ENCODE measurements at places on chromosomes 12 and 14.

GRCh38 chr12:120214626-120215356, 13.9 kb upstream of the RPLP0 start:
- DNase-seq, result no peak

GRCh38 chr12:79366374-79366773, 324.4 kb downstream of the PAWR start:
- DNase-seq, result no peak

DNA sequence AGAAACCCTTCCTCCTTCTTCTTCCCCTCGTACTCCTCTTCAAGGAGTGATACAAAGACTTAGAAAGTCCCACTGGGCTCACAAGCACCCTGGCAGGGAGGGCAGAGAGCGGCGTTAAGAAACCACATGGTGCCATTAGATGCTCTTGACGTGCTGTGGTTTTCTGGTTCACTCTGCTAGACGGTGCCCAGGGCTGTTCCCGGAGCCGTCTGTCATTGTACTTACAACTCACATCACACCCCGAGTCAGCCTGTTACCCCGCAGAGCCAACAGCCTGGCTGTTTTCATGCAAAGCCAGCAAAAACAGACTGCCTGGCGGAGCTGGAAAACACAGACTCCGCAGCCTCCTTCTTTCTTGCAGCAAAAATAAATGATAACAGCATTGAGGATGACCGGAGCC, 232.6 kb upstream of the TBX3 start:
- no peak for DNase-seq

GRCh38 chr12:43655586-43655985, 103.0 kb downstream of the PUS7L start:
- DNase-seq, result no peak

DNA sequence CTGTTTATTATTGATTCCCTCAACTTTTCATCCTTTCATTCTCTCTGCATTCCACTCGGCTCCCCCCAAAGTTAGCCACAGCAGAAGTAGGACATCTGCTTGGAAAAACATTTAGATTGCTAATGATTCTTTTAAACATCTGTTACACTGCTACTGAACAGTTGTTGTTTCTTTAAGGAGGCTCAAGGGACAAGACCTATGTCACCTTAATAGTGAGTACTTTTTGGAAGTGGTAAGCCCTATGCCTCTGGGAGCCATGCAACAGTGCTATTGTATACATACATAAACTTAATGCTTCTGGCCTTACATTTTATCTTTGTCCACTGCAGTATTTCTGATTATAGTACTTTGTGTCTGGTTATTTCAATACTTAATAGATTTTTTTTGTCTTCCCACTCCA, 628.2 kb upstream of the FOXG1 start:
- no peak for DNase-seq

- no peak for DNase-seq
Measured at GRCh38 chr12:127063339-127064072, 1203.5 kb upstream of the TMEM132C start.

DNA sequence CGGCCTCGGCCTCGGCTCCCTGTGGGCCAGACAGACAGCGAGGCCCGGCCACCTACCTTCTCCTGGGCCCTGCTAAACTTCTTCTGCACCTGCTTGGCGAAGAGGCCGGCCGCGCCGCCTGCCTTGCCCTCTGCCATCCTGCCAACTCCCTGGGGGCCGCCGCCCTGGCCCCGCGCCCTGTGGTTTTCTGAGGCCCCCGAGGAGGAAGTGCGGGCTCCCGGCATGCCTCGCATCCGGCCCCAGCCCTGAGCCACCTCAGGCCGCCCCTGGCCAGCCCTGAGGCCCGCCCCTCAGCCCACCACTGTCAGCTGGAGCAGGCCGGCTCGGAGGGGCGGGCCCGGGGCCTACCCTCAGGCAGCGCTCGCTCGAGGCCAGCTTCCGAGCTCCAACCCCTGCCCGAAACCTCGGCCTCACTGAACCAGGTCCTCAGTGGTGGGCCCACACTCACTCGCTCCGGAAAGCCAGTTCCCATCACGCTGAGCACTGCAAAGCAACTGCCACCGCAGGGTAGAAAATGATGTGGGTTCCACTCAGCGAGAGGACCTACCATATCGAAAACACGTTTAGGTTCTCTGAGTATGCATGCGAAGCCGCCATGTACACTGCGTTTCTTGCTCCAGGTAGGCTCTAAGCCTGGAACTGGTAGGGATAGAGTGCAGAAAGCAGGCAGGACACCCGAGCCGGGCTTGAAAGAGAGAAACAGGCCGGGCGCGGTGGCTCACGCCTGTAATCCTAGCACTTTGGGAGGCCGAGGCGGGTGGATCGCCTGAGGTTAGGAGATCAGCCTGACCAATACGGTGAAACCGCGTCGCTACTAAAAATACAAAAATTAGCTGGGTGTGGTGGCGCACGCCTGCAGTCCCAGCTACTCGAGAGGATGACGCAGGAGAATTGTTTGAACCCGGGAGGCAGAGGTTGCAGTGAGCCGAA, at the start of gene BIN2:
BIN2 (minus strand) TSS at position 209 of the 930 bp plus-strand sequence; CDS start at position 137, 72 bp downstream.
- DNase-seq, result peak; percentile 88

GRCh38 chr12:24997970-24998582, 49.2 kb upstream of the BCAT1 start:
- DNase-seq, result peak; percentile 21

DNA sequence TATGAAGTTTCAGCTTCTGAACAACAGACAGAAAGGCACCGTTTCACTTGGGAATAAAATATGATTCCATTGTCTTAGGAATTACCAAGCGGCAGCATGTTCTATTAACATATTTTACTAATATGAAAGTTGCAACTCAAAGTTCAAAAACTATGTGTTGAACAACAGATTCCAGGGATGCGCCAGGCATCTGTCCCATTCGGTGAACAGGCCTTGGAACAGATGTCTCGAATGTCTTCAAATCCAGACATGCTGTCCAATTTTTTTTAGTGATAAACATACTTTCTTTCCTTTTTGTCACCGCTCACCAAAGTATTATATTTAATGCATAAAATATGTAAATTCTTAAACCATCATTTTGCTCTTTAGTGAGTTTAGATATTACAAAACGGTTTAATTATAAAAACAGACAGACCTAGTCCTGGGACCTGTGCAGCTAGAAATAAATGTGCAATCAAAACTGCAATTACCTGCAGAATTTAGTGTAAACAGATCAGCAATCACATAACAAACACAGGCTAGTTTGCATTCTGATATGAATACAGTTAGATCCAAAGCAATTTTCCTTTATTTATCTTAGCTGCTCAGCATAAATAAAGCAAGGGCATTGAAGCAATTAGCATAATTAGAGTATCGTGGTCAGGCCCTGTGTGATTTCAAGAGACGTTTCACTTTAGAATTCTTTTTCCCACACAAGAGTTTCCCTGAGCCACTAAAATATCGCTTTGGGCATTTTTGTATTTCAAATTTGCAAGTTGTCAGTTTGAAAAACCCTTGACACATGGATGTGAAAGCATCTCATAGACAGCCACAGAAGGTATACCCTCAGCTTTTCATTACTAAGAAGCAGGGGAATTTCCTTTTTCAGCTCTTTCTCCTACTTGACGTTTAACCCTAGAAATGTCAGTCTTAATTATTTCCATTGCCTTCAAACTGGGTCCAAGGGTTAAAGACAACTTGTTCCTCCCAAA, 420.8 kb downstream of the EGLN3 start:
- no peak for DNase-seq

DNA sequence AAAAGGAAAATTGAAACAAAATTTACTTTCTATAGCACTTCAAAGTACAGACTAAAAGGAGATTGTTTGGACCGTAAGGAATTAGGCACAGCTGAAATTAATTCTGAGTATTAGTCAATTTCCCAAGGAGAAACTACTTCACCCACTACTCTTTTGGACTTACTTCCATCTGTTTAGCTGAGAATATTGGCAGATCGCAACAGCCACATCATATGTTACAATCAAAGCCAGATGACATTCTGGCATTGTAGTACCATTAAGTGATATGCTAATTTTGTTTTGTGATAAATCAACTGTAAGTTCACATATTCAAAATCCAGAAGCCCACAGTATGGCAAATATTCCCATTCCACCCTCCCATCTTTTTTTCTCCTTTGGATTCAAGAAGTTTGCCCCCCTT, 47.1 kb upstream of the ANKS1B start:
- no peak for DNase-seq

Measured in common myeloid progenitor, CD34-positive (primary cell).